ENCODE measurements at places on chromosomes 12 and 14.
A peak's percentile ranks its signal among the peaks of the same experiment; 100 is the strongest.

DNA sequence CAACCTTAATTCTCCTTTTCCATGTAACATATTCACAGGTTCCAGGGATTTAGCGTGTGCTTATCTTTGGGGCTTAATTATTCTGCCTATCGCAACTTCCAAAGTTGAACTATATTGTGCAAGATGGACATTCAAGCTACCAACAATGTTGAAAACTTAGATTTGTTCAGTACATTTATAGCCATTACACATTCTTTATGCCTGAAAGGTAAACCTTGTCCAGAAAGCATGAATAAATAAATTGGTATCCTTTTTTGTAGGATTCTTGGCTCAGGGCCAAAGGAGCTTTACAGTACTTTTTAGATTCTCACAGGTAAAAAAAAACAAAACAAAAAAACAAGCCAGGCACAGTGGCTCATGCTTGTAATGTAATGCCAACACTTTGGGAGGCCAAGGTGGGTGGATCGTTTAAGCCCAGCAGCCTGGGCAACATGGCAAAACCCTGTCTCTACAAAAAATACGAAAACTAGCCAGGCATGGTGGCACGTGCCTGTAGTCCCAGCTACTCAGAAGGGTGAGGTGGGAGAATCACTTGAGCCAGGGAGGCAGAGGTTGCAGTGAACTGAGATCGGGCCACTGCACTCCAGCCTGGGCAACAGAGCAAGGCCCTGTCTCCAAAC lies 3.3 kb downstream of the C12orf56 start:
- DNase-seq = no peak

GRCh38 chr12:20274008-20274407 lies 94.3 kb upstream of the PDE3A start:
- DNase-seq = no peak

DNA sequence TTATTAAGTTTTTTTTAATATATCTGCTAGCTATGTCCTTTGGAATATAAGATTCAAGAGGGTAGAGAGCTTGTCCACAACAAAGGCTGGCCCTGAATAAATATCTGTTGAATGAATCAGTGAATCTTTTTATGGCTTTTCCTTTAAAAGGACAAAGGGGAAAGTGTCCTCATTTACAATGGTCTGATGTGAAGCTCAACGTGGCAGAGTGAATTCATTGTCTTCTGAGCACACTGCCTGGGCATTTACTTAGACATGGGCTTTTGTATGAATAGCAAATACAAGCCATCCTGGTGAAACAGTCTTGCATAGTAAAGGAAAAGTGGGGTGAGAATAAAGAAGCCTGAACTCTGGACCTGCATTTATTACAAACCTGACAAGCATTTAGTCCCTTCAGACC lies 201.2 kb downstream of the NELL2 start:
- no peak for DNase-seq

DNA sequence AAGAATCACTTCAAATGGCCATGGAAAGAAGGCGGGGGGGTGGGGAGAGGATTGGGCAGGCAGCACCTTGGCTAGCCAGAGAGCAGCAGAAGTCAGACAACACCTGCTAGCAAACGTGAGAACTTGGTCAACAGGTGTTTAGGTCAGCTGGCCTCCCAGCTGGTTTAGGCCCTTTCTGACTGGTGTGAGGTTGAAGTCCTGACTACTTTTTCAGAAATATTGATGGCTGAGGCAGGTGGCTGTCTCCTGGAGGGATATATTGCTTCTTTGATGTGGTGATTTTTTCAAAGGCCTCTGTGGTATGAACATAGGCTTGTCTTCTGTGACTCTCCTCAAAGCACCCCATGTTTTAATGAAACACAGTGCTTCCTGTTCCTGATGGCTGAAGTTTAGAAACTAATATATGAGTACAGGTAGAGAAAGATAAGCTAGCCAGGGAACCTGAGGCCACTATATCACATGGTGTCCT lies 238.2 kb upstream of the SSTR1 start:
- no peak for DNase-seq

GRCh38 chr12:132333766-132334165 lies 4.4 kb upstream of the GALNT9 start:
- DNase-seq = no peak

DNA sequence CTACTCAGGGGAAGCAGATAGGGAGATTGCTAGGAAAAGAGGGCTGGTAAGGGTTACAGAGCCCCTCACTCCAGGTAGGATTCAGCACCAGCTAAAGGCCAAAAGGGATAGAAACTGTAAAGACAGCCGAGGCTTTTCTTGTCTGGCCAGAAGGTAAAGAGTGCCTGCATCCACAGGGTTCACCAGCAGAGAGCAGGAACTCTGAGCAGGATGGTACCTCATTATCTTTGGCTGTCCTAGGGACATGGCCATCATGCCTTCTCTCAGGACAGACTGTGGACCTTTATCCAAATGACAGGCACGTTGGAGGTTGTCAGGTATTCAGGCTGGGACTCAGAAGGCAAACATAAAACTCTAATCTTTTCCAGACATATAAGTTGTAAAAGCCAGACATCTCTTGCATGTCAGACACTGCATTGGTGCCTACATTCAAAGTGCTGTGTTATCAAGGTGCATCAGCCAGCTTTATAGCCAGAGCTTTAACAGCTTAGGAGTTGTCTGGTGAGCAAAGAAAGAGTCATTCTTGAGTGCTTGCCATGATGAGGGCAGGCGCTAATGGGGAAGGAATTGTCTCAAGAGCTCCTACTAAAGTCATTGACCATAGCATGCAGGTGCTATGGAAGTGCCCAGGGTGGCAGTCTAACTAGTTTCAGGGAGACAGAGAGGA lies 89.5 kb downstream of the PELI2 start:
- DNase-seq = no peak

- no peak for DNase-seq
Measured at GRCh38 chr14:81268016-81268416, 47.3 kb upstream of the GTF2A1 start.

GRCh38 chr12:5094986-5095385 lies 51.3 kb downstream of the KCNA5 start:
- DNase-seq = no peak

GRCh38 chr12:50190859-50191258 lies 23.7 kb upstream of the CERS5 start:
- no peak for DNase-seq

DNA sequence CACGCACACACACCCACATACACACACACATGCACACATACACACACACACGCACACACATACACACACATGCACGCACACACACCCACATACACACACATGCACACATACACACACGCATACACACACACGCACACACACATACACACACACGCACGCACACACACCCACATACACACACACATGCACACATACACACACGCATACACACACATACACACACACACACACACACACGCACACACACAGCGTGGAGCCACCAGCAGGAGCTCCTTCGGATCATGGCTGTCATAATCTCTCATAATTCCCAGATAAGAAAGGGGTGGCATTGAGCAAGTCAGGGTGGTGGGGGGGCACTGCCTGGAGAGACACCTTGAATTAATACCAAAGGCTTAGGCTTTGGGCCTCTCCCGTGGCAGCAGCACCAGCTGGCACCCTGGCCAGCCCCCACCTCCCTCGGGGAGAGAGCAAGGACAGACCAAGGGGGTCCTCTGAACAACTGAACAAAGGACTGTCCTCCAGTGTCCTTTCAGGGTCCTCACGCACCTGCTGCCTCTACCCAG lies 21.9 kb downstream of the ANO2 start:
- DNase-seq = no peak

GRCh38 chr12:100169345-100169744 lies 26.7 kb upstream of the BLTP3B start:
- no peak for DNase-seq

GRCh38 chr14:90986510-90986909 lies 73.9 kb downstream of the RPS6KA5 start:
- no peak for DNase-seq

DNA sequence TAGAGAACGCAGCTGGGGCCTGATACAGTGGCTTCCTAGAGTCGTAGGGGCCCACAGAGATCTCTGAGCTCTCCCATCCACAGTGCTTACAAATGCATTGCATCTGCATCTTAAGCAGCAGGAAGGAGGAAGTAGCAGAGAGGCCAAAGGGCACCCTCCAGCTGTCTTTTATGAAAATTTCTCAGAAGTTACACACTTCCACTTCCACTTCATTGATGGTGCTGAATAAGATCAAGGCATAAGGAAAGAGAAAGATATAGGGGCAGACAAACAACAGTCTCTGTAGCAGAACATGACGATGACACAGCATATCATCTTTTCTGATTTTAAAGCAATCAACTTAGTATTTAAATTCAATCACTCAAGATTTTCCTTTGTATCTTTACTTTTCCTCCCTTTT lies 51.6 kb upstream of the ABCC9 start:
- no peak for DNase-seq

GRCh38 chr12:122505419-122506051 lies 4.8 kb upstream of the ZCCHC8 start:
- DNase-seq = no peak

- DNase-seq = no peak
Measured at GRCh38 chr12:64175254-64175945, 46.7 kb downstream of the KICS2 start.

GRCh38 chr14:52121441-52121840 lies 52.6 kb upstream of the NID2 start:
- DNase-seq = no peak

DNA sequence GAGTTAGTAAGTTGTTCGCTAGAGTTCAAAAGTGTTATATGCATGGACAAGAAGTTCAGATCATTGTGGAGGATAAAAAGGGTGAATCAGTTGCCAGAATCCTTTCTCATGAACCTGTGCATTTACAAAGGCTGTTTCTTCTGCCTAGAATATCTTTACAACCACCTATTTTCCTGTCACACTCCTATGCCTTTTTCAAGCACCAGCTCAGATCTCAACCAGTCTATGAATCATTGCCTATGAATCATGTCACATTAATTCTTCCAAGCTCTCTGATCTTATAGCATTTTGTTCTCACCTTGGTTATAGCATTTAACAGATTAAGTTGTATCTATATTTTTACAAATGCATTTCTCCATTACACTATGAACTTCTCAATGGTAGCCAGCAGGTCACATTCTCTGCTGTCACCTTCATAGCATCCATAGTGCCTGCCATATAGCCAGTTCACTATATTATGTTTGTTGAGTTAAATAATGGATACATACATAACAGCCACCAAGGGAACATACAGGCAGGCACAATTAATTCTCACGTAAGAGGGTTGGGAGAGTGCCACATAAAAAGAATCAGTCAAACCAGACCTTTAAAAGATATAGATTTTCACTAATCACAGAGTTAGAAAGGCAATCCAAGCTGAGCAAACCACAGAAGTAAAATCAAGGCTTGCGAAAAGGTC lies 573.0 kb downstream of the FOXG1 start:
- no peak for DNase-seq

DNA sequence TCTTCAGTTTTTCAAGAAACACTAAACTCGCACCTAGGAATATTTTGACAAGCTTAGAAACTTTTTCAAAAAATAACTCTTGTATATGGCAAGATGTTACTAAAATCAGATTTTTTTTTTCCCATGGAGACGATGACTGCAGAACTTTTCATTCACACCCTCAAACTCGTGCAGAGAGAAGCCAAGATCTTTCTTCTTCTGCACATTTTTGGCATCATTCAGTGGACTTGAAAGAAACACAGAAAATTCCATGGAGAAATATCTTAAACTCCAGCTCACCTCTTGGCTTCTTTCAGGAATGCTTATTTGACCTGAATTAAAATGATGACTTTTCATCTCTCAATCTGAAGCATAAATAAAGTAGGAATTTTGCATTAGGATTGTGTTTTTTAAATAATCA lies 919.4 kb downstream of the NRXN3 start:
- no peak for DNase-seq

DNA sequence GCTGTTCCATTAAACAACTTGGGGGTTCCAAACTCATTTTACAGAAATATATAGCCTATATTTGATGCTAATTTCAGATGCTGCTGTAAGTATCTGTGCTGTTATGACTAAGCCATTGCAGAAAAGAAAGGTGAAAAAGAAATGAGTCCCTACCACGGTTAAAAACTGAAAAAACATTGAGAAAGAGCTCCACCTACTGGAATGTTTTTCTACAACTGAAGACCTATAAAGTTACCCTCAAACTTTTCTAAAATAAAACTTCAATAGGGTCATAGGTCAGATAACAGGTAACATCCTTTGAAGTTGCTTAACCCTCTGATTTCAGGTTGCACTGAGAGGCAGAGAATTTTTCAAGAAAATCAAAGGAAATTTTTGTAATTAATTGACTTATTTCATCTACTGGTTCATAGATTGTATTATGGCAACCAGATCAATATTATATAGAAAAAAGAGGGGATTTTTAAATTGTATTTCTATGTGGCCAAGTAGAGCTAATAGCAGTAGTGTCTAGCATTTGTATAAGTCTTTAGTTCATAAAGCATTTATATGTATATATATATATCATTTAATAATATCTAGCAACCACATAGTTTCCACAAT lies 279.9 kb downstream of the RPS29 start:
- peak; percentile 16 for DNase-seq

DNA sequence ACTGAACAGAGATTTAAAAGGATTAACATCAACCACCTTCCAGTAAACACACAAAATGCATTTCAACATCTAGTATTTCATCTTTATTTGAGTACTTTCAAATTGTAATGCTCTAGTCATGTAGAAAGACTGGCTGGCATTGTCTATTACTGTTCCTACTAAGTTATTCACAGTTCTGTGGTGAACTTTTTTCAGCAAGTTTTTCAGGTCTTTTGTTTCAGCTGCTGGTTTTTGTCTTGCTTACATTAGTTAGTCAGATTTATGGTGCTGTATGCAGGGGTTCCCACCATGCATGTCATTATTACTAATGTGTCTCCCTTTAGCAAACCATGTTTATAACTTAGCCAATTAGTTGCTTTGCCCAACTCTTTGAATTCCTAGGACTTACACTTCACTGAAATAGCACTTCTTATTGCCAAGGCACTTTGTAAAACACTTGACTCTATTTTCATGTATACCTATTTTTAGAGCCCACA lies 253.4 kb upstream of the KITLG start:
- DNase-seq = no peak

- no peak for DNase-seq
Measured at GRCh38 chr12:100808777-100809176, 14.2 kb downstream of the ANO4 start.

DNA sequence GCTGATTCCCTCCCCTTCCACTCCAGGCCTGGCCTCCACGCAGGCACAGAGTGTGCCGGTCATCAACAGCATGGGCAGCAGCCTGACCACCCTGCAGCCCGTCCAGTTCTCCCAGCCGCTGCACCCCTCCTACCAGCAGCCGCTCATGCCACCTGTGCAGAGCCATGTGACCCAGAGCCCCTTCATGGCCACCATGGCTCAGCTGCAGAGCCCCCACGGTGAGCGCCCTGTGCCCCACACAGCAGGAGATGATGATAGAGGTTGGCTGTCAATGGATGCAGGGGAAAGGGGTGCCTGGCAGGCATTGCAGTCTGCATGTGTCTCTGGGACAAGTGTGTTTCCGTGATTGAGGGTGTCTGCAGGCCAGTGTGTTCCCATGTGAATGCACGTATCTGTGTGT lies 18.8 kb downstream of the C12orf43 start:
- no peak for DNase-seq

GRCh38 chr14:104448321-104448720 lies 131.2 kb upstream of the C14orf180 start:
- no peak for DNase-seq

All from astrocyte of the spinal cord (primary cell).